Thyroid gland (tissue), 4 donors: ENCODE measurements at places on chromosomes 1 and 21.

- DNase-seq = no peak
These were observed 7.5 kb upstream of the MAN1A2 start for GRCh38 chr1:117359561-117360289.

DNA sequence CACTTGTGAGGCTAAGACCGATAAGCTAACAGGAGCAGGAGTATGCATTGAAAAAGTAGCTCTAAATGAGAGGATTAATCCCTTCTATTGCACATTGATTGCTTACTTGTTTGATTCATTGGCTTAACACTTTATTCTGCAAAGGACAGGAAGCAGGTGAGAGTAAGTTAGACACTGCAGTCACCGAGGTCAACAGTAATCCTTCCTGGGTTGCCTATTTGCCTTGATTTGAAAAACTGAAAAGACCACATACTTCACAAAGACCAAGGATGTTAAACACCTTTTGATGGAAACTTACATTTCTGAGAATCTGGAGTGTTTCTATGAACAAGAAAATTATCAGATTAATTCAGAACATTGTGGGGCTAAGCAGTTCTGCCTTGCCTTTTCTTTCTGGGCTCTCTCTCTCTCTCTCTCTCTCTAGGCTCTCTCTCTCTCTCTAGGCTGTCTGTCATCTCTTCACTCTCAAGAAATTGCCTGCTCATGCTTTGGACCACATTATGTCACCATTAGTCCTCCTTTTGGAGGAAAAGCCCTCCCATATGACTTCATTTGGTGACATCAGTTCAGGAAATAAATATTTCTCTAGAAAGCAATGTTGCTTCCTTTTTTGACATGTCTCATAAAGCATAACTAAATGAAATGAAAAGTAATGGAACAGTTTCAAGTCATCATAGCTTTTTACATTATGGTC is 103.8 kb downstream of the TNFSF18 start:
- DNase-seq = no peak

- DNase-seq = no peak
These were observed 187.7 kb downstream of the SDCCAG8 start for GRCh38 chr1:243443557-243443956.

- no peak for DNase-seq
These were observed 5.9 kb upstream of the DHX9 start for GRCh38 chr1:182833271-182833670.

GRCh38 chr1:229027158-229027557 is 243.8 kb upstream of the RAB4A start:
- DNase-seq = no peak

GRCh38 chr1:198906739-198907422 is 268.0 kb downstream of the PTPRC start:
- no peak for DNase-seq

DNA sequence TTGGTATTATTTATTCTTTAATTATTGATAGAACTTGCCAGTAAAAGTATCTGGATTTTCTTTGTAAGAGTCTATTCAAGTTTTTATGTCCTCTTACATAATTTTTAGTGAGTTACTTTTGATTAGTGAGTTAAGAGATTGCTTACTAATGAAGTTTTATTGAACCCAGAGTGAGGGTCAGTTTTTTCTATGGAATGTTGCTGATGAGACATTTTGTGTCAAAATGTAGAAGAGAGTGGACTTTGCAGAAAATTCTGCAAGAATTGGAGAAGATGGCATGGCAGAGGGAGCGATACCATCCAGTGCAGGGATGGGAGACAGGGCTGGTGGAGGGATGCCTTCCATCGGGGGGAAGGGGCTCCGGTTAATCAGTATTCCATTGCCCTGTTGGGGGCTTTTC is 11.0 kb downstream of the MTARC2 start:
- DNase-seq = no peak

DNA sequence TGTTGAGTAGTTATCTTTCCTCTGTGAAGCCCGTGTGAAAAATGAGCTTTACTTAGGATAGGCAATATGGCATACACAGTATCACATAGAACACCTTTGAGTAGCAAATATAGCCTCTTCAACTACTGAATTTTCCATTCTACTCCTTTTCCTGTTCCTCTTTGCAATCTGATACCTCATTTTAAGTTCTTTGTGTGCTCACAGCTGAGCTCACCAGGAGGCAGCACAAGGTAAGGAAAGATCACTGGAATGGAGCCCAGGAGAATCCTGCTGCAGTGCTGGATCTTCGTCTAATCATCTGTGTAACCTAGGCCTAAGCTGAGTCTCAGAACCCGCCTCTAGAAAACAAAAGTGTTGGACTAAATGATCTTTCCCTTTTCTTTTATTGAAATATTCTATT is 171.0 kb downstream of the LRRC40 start:
- DNase-seq = no peak
